ENCODE measurements at places on chromosomes 11 and 22.

- no peak for DNase-seq
Measured at GRCh38 chr22:40366068-40366467, 4.3 kb upstream of the SGSM3 start.

DNA sequence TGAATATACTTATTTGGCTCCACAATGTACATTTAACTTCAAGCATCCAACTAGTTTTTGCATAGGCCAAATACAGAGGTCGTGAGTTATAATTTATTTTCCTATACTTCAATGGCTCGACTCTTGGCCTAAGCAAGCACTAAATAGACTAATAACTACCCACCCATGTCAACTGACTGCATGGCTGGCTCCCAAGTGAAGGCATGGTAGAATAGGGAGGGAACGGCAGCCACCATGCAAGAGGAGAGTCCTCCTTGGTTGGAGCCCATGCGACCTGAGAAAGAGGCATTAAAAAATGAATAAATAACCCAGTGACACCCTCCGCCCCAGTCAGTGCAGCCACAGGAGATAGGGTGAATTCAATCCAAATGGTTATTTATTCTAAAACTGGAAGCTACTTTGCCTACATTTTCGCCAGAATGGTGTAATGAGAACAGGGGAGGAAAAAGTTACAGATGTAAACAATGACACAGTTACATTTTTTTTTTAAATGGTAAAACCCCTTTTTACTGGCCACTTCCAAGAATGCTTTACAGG, 4.9 kb downstream of the GNG3 start:
- DNase-seq = no peak

GRCh38 chr22:46408568-46409506, 73.3 kb downstream of the TRMU start:
- DNase-seq = no peak

DNA sequence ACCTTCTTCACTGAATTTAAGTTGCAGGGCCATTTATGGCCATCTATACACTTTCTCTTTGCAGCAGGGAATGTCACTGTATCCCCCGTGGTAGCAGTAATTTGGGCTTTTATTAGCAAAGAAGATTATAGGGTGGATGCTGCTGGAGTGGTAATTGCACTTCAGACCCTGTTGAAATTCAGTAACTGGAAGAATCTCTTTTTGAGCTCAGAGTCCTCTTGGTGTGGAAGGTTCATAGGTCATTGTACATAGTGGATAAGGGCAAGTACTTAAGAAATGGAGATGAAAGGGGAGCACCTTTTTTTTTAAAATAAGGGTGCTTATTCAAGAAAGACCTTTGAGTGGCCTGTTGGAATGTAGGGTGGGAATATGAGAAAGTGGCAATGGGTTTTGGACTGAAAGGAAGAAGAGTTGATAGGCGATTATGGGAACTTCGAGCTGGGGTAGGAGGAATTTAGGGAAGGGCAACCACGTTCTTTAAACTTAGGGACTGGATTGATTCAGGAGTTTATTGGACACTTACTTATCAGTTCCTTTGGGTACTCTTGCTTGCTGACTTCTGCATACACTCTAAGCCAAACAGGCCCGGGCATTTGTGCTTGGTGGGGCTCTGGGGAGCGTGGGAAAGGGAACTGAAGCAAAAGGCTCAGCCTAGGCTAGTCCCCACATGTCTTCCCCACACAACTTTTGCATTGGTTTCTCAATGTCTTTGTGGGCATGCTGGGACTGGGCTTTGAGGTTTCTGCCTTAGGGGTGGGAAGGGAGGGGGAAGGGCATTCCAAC, 26.5 kb downstream of the CTNND1 start:
- DNase-seq = no peak

GRCh38 chr11:23502826-23503225, 642.6 kb upstream of the CCDC179 start:
- DNase-seq = no peak

DNA sequence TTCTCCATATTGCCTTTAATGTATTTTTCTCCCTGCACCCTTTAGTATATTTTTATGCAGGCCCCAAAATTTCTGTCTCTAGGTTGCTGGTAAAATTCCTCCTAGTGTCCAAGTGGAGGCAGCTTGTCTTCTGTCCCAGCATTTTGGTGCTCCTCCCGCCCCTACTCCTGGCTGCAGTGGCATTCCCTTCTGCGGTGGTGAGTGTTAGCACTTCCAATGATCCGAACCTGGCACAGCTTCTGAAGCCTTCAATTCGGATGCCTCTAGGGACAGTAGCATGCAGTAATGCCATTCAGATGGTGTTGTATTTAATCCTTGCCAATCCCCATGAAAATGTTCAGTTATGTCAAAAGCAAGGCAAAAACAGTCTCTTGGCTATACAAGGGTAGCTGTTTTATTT, 5.9 kb downstream of the YWHAH start:
- no peak for DNase-seq

- DNase-seq = no peak
Measured at GRCh38 chr11:134753771-134754520, 341.9 kb upstream of the B3GAT1 start.

GRCh38 chr11:34899633-34900016, 16.6 kb downstream of the APIP start:
- no peak for DNase-seq

GRCh38 chr11:110367571-110367970, 62.2 kb upstream of the FDX1 start:
- no peak for DNase-seq

GRCh38 chr11:555227-555779, 5.2 kb downstream of the LMNTD2 start:
- no peak for DNase-seq

DNA sequence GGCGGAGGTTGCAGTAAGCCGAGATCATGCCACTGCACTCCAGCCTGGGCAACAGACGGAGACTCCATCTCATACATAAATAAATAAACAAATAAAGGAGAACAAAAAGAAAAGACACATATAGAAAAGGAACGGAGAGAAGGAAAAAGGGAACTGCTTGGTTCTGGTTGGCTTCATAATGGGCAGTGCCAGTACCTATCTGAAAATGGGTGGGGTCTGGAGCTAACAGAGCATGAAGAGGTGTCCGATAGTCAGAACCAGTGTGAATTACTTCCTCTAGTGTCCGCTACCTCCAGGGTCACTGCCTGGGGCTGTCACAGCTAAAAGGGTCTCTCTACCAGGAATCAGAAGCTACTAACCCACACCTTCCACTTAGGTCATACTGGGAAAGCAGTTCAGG, 27.2 kb upstream of the TTC28 start:
- DNase-seq = no peak

DNA sequence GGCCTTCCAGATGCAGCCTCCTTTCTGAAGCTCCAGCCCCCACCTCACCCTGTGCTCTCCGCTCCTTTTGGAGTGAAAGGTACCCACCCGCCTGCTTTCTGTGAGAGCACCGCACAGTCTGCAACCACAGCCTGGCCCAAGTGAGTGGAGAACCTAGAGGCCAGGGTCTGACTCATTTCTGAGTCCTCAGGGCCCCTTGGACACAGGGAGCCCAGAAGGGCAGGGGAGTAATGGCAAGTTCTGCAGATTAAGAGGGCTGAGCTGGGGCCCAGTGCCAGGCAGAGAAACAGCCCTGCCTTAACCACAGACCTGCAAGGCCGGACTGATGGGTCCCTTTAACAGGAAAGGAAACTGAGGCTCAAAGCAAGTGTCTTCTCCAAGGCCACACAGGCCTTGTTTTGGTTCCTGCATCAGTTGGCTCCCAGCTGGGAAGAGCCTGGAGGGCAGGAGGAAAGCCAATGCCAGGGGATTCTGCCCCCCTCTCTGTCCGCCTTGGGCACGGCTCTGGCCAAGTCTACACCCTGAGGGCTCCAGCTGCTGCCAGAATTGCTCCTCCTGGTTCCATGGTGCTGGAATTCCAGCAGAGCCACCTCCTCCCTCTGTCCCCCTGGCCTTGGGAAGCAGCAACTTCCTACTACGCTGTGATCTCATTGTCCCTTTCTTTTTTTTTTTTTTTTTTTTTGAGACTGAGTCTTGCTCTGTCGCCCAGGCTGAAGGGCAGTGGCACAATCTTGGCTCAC, 55.1 kb downstream of the CYTH4 start:
- no peak for DNase-seq

Data from cortex of kidney (tissue), 1 donor.